Kidney (tissue), 22 donors: ENCODE measurements at places on chromosomes 12 and 14. TPM values are rescaled to one million over a fixed set of nuclear protein-coding genes. Genes with fewer than 3 reads are reported as not detected.

Gene KRT72
- total RNA-seq: not detected

GRCh38 chr12:117749431-117749830 lies 219.4 kb downstream of the KSR2 start:
- DNase-seq: no peak

Gene PRICKLE1
- total RNA-seq: 21.7 TPM

DNA sequence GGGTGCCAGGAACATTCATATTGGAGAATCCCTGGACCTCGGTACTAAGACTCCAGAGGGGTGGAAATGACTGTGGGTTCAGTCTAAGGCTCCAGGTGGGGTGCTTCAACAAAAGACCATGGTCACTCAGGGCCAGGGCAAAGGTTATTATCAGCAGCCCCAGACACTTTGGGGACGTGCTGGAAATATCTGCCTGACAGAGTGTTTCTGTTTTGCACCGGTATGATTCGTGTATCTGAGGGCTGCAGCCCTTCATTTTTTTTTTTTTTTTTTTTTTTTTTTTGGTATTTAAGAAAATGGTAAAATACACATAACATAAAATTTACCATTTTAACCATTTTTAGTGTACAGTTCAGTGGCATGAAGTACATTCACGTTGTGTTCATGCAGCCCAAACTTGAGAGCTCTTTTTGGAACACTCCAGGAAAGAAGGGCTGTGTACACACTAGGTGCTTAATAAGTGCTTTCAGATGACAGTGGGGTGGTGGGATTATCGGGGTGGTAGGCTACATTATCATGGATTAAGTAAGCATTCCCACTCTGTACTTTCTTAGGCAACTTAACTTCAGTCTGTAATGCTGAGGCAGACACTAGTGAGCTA lies 120.3 kb downstream of the CHST11 start:
- DNase-seq: no peak

Gene NELL2
- total RNA-seq: 3.3 TPM

- peak; percentile 91 for DNase-seq
These were observed at the start of gene POLE2 for GRCh38 chr14:49687942-49688700. POLE2 (minus strand) TSS chr14:49688214; CDS start chr14:49688203, 11 bp downstream.

Gene GSC
- total RNA-seq: not detected

DNA sequence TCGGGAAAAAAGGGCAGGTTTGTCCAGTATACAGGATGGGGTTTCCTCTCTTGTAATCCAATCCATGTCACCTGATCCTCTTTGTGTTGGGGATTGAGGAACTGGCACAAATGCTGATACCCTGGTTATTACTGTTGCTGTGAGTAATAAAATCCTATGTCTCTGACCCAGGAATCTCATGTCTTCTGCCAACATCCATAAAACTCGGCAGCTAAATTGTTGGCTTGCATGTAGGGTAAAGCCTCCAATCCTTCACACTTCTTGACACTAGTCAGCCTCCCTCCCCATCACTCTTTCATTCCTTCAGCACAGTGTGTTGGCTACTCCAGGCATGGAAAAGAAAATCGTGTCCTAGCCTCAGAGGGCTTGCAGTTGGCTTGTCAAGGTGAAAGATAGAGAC lies 9.2 kb upstream of the NOS1 start:
- DNase-seq: no peak

Gene POC1B
- total RNA-seq: 16.7 TPM

- no peak for DNase-seq
These were observed 265.7 kb downstream of the SNAPC1 start for GRCh38 chr14:62027958-62028357.

- DNase-seq: peak; percentile 34
These were observed 4.4 kb downstream of the LGALS3 start for GRCh38 chr14:55133416-55133815.

- no peak for DNase-seq
These were observed 5.5 kb downstream of the LRCOL1 start for GRCh38 chr12:132604668-132605441.
